ENCODE measurements at places on chromosomes 13 and 19. TPM values are rescaled to one million over a fixed set of nuclear protein-coding genes. Genes with fewer than 3 reads are reported as not detected.

Gene C19orf67
- not detected for total RNA-seq

Gene CAMSAP3
- total RNA-seq = 12.6 TPM

Gene ZNF724
- total RNA-seq = 7.6 TPM

Gene GCDH
- total RNA-seq = 35.2 TPM

Gene SYCN
- not detected for total RNA-seq

Gene GNG7
- total RNA-seq = 0.33 TPM

Gene IGFLR1
- 8.8 TPM for total RNA-seq

Gene LNX2
- total RNA-seq = 11.4 TPM

Gene FCAR
- not detected for total RNA-seq

Gene TBXA2R
- 0.21 TPM for total RNA-seq

Gene PDE4C
- 0.34 TPM for total RNA-seq

Gene KCNN1
- total RNA-seq = 4.7 TPM

Gene ICAM4
- not detected for total RNA-seq

Gene LRG1
- total RNA-seq = 0.21 TPM

Gene POSTN
- total RNA-seq = 16.4 TPM

Gene LYPD3
- total RNA-seq = 0.33 TPM

Gene MAMSTR
- total RNA-seq = 1.3 TPM

Gene ZNF763
- 1.3 TPM for total RNA-seq

Gene LRRC63
- total RNA-seq = 0.42 TPM

Gene EHD2
- 32.5 TPM for total RNA-seq

Gene CCDC194
- not detected for total RNA-seq

Gene GRIN2D
- 0.63 TPM for total RNA-seq

Gene ZNF541
- total RNA-seq = not detected

Gene LHB
- total RNA-seq = 8.2 TPM

Gene HSPH1
- total RNA-seq = 51.4 TPM

Gene ZNF43
- 8.3 TPM for total RNA-seq

Gene SERTAD1
- total RNA-seq = 12.3 TPM

Gene NKG7
- total RNA-seq = not detected

Gene CYP2B6
- 0.13 TPM for total RNA-seq

Gene CGB8
- total RNA-seq = 3.3 TPM

Gene PRDX2
- total RNA-seq = 396 TPM

Gene HSD17B14
- 15.0 TPM for total RNA-seq

Gene C5AR2
- total RNA-seq = not detected

Gene BRCA2
- total RNA-seq = 6.3 TPM

Gene BRSK1
- 4.7 TPM for total RNA-seq

Gene GPR183
- total RNA-seq = 0.14 TPM

Gene C19orf85
- total RNA-seq = not detected

Gene CYP4F8
- not detected for total RNA-seq

Gene BCL3
- total RNA-seq = 16.2 TPM

Gene ZNF728
- not detected for total RNA-seq

Gene MUC16
- total RNA-seq = 0.50 TPM

Gene SPRED3
- total RNA-seq = 4.3 TPM

Gene RASA3
- 25.4 TPM for total RNA-seq

Gene CLDND2
- total RNA-seq = not detected

Gene PRODH2
- total RNA-seq = not detected

Gene CEACAM19
- total RNA-seq = 10.5 TPM

Gene DCT
- not detected for total RNA-seq

Gene CADM4
- total RNA-seq = 25.9 TPM
